ENCODE measurements at places on chromosomes 3 and 15.

- DNase-seq, result no peak
Observed at GRCh38 chr3:187809612-187809991, 64.3 kb upstream of the BCL6 start.

DNA sequence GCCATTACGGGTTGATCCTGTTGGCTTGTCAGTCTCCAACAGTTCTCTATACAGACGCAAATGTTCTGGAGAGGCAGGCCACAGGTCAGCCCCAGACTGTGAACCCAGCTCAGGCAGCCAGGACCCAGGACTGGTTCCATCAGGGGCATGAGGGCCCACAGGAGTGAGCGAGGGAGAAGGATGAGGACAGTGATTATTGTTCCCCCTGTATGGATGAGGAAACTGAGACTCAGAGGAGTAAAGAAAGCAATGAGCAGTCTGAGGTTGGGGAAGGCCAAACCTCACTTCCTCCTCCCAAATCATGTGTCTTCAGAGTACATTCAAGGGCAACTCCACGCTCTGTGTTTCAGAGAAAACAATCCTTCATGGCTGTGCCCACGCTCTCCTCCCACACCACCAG, 121.9 kb downstream of the RPLP1 start:
- no peak for DNase-seq

GRCh38 chr3:45199837-45200648, 26.0 kb downstream of the TMEM158 start:
- DNase-seq, result no peak

- no peak for DNase-seq
Observed at GRCh38 chr3:69090021-69090420, 5.3 kb downstream of the ARL6IP5 start.

DNA sequence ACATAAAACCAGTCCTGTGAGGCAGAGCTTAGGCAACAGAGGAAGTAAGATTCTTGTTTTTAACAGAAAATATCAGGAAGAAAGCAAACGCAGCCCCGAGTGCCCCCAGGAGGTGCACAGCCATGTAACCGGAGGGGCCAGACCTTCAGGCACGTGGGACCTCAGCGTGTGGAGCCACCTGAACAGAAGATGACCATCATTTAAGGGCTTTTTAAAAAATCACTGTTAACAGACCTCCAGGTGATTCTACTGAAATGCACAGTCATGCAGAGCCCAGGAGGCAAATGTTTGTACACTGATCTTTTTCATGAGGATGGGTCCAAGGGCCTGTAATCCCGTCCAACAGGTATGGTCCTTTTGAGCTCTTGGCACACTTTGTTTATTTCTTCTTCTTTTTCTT, 38.8 kb downstream of the SPG21 start:
- DNase-seq, result peak; percentile 27

GRCh38 chr15:80484333-80484864, 80.2 kb downstream of the ARNT2 start:
- no peak for DNase-seq

DNA sequence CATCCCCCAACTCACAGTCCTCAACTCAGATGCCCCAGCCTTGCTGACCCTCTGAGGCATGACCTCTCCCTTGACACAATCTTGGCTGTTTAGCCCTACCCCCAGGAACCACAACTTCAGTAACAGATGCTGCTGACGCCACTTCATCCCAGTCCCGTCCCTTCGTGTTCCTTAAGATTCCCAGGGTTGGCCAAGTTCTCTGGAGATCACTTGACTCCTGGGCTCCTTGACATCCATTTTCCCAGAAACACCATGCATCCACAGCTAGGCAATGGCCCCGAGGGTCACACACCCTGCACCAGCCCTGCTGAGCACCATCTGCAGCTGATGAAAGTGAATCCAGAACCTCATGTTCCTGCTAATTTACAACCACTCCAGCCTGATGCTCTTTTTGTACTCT, 6.9 kb downstream of the RTP2 start:
- DNase-seq, result no peak

DNA sequence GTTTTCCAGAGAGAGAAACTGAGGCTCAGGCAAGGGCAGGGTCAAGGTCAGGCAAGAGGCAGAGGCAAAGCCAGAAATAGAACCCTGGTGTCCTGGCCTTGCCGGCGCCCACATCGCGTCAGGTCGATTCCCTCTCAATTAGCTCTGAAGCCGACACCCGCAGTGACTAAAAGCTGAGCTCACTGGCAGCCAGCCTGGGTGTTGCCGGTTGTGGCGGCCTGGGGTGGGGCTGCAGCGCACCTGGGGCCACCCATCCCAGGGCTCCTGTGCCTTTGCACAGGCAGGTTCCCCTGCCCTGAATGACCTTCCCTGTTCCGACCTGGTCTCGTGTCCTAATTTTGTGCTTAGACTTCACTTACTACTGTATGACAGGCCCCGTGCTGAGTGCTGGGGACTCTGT, 6.2 kb downstream of the SEMA3F start:
- DNase-seq, result no peak

DNA sequence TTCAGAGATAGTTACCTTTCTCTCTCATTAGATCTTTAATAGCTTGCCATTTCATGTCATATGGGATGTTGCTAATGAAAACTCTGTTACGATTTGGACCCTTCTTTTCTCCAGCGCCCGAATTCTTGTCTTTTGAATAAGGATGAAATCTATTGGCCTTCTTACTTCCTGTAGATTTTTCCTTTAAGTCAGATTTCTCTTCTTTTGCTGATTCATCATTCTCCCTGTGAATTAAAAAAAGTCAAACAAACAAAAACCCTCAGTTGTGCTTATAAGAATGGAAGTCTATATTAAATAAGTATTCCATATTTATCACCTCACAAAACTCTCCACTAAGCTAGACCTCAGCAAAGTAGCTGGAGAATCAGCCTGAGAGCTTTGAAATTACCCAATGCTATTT, 9.5 kb downstream of the MYEF2 start:
- DNase-seq, result no peak

DNA sequence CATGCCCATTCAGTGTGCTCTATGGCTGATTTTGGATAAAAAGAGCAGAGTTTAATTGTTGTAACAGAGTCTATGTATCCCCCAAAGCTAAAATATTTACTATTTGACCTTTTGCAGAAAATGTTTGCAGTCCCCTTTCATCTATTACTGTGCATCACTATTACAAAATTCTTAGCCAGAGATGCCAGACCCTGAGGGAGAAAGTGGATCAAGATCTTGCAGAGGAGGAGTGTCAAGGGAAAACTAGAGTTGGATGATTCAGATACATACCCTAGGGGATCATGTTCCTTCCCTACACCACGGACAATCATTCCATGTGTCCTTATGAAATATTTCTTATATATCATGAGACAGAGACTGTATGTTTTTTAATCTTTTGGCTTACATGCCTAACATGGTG, 68.6 kb upstream of the TPRG1 start:
- DNase-seq, result no peak

- DNase-seq, result no peak
Observed at GRCh38 chr15:65310431-65311137, 6.1 kb downstream of the RNU5B-1 start.

GRCh38 chr3:191592105-191592504, 131.1 kb downstream of the PYDC2 start:
- DNase-seq, result no peak

DNA sequence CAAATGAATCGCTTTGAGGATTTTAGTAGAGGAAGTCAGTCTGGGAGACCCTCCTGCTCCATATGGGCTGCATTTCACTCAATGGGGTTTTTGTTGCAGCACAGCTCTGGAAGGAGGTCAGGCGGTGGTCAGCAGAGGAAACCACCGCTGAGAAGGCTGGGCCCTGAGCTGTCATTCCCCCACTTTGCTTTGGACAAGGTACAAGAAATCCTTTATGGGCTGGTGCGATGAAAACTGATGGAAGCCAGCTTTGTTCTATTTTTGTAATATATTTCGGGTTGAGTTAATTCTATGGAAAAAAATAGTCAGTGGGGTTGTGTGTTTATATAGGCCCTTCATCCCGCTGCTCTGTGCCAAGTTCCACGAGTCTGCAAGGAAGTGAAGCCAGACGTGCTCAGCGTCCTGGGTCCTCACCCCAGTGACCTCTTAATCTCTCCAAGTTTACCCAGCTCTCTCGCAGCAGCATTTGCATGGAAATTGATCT, 157.1 kb upstream of the TMC3 start:
- DNase-seq, result no peak

GRCh38 chr15:93231261-93231925, 142.4 kb upstream of the RGMA start:
- DNase-seq, result no peak

GRCh38 chr3:12934431-12934830, 93.1 kb upstream of the RPL32 start:
- DNase-seq, result no peak

DNA sequence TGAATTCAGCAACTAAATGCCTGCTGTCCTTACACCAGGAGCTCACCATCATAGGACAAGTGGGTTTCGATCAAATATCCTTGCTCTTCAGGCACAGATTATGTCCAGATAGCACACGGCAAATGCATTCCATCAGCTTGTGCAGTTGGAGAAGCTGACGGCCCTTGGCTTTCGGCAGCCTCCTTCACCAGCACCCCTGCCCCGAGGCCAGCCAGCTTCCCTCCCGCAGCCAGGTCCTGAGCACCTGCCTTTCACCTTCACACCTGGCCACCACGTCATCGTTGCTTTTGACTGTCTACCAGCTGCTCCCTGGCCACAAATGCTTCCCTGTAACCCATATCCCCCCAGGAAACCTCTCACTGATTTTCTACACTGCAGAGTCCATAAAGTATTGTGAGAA, 355.5 kb downstream of the OCA2 start:
- DNase-seq, result no peak

DNA sequence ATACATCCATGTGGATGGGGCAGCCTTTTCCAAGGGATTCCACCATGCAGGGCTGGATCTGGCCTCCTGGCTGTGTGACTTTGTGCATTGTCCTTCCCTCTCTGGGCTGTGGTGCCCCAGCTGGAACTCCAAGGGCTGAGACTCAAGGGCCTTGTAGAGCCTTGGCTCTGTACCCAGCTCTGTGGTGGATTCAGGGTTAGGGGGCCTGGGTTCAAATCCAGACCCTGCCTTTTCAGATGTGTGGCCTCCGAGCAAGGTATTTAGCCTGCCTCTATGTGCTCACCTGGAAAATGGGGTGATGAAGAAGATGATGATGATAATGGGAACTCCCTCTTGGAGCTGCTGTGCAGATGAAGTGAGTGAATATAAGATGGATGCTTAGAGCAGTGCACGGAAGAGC, 161.9 kb downstream of the WNT7A start:
- DNase-seq, result no peak

DNA sequence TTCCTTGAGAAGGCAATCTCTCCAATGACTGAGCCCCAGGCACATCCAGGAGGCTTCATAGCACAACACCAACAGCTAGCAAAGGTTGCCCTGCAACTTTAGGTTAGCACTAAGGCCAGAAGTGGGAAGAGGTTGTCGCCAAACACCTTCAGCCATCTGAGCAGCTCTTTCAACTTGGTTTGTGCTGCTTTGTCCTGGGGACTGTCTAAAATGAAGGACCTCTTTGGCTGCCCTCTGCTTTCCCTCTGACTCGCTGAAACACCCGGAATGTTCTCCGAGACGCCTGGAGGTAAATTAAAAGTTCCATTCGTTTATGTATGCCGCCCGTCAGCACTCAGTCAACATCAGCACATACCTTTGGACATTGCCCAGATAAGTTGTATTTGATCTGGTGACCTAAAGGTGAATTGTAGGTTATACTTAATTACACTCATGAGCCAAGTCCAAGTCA, 121.2 kb upstream of the NR2F2 start:
- DNase-seq, result no peak

DNA sequence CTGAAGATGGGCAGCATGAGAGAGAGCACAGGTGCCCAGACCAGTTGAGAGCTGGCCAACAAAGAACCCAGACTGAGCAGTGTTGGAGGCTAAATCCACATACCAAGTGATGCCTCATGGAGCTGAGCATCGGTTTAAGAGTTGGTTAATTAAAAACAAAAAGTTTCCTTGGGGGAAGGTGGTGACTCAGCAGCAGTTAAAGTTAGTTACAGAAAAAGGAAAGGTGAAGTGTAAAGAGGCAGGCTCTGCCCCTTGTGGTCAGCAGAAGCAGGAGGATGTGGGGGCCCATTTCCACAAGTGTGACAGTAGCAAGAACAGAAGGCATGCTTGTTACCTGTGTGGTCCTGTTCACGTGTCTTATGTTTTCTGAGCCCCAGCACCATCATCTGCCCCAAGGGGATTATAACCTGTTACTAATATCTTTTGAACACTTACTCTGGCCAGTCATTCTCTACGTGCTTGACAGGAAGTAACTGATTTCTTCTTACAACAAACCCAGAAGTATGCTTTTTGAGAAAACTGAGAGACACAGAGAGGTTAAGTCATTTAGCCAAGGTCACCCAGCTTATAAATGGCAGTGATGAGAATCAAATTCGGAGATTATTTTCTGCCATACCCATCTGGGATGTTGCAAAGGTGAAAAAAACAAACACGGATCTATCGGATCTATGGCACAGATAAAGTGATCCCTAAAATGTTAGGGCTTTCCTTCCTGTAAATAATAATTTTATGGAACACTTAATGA, 91.0 kb downstream of the EPHB1 start:
- no peak for DNase-seq

- DNase-seq, result no peak
Observed at GRCh38 chr3:122387709-122388108, 3.7 kb downstream of the FAM162A start.

- no peak for DNase-seq
Observed at GRCh38 chr3:67376416-67376815, 278.0 kb downstream of the SUCLG2 start.

DNA sequence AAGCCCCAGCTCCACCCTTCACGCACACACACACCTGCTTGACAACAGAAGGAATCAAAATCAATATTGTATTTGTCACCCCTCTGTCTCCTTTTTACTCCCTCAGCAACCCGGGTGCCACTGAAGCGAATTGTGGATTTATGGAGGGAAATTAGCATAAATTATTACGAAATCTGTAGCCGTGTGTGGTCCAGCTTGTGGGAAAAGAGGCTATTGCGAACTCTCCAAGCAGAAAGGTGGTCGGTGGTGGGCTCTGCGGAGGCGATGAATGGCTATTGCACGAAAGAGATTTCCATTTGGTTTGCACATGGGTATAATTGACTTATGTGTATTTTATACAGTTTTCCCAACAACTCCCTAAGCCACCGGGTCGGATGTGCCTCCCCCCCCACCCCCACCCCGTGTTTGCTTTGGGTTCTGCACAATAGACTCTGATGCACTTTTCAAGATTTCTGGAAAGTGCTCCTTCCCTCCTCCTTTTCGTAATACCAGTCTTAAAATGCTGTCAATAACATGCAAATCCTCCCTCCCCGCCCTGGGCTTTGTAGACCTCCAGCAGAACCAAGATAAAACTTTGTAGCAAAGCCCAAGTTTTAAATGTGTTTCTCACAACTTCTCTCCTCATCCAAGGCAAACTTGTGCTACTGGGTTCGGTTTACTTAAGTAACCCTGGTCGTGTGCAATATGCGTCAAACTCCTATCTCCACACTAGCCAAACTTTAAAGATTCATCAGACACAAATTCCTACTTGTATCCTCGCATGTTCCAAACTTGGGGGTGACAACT, 3.1 kb upstream of the FOXB1 start:
- no peak for DNase-seq

GRCh38 chr3:78647726-78648125, 1120.1 kb downstream of the ROBO1 start:
- no peak for DNase-seq

- no peak for DNase-seq
Observed at GRCh38 chr3:157238457-157238856, 78.5 kb upstream of the CCNL1 start.

- DNase-seq, result no peak
Observed at GRCh38 chr3:63955830-63956545, 43.8 kb upstream of the SCAANT1 start.

GRCh38 chr3:132638706-132639105, 20.9 kb downstream of the ACAD11 start:
- DNase-seq, result no peak

GRCh38 chr15:51200792-51201191, 106.1 kb upstream of the TNFAIP8L3 start:
- no peak for DNase-seq

- no peak for DNase-seq
Observed at GRCh38 chr3:195543500-195544229, 540 bp upstream of the PPP1R2 start.
